ENCODE measurements at places on chromosomes 2 and 18.

GRCh38 chr2:175233135-175233719 lies 51.7 kb upstream of the ATP5MC3 start:
- no peaks in the 10 kb centered on the region for H3K36me3 ChIP-seq
- no peaks in the 10 kb centered on the region for H3K27me3 ChIP-seq
- H3K4me1 ChIP-seq: peaks cover 13% of the 10 kb centered on the region
- DNase-seq: no peak

GRCh38 chr2:187509667-187510417 lies 44.4 kb downstream of the TFPI start:
- H3K27ac ChIP-seq: no peak overlapping the region
- DNase-seq: no peak
- no peaks in the 10 kb centered on the region for H3K4me1 ChIP-seq
- no peaks in the 10 kb centered on the region for H3K27me3 ChIP-seq
- H3K4me3 ChIP-seq: no peak overlapping the region

- H3K4me3 ChIP-seq: no peak overlapping the region
- no peak overlapping the region for H3K27ac ChIP-seq
- H3K4me1 ChIP-seq: peaks cover 26% of the 10 kb centered on the region
- no peak for DNase-seq
- no peaks in the 10 kb centered on the region for H3K27me3 ChIP-seq
These were observed 15.6 kb upstream of the TMEM18 start for GRCh38 chr2:692767-693166.

GRCh38 chr2:212547716-212548454 lies 9.3 kb upstream of the ERBB4 start:
- DNase-seq: no peak
- H3K4me3 ChIP-seq: no peak overlapping the region
- H3K27me3 ChIP-seq: no peaks in the 10 kb centered on the region
- no peak overlapping the region for H3K27ac ChIP-seq
- H3K4me1 ChIP-seq: no peaks in the 10 kb centered on the region

- H3K27ac ChIP-seq: no peak overlapping the region
- H3K4me3 ChIP-seq: no peak overlapping the region
- no peaks in the 10 kb centered on the region for H3K4me1 ChIP-seq
- no peaks in the 10 kb centered on the region for H3K36me3 ChIP-seq
These were observed 263.3 kb upstream of the PKDCC start for GRCh38 chr2:41784496-41784895.

Data from B cell (primary cell).